ENCODE measurements at places on chromosomes 5 and 9. TPM values are rescaled to one million over a fixed set of nuclear protein-coding genes. Genes with fewer than 3 reads are reported as not detected.

GRCh38 chr9:93270976-93271375, 87.0 kb downstream of the WNK2 start:
- no peak for DNase-seq

DNA sequence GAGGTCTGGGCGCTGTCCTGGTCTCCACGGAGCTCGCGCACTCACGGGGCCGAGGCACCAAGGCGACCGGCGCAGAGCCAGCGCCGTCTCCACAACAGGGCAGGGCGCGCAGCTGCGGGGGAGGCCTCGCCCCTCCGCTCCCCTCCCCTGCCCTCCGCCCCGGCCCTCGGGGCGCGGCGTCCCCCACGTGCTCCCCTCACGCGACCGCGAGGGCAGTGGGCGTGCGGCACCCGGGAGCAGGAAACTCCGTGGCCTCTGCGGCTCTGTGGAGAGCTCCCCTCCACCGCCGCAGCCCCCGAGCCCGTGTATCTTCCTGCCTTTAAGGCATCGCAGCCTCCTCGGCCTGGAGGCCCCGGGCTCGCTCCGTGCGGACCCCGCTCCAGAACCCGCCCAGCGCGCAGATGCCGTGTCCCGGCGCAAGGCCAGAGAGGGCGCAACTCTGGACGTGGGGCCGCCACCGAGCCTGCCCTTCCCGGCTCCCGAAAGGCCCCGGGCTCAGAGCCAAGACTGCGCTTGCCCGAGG, 708 bp upstream of the TUBB4B start:
- DNase-seq = peak; percentile 70

- no peak for DNase-seq
Observed at GRCh38 chr5:111997308-111997707, 240.3 kb upstream of the NREP start.

DNA sequence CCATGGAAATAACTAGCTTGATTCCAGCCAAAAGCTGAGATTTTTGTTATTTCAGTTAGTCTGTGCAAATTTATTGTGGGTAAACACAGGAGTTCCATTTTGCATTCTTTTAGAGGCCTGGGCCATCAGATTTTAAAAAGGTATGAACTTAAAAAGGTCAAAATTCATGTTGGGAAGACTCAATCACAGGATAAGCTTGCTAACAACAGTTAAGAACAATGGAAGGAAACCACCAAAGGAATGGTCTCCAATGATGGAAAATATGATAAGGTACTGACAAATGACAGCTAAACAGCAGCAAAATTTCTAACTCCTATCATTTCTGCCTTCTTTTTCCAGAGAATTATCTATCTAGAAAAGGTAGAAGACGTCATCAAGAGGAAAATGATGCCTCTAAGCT, 16.0 kb downstream of the ABITRAM start:
- no peak for DNase-seq

DNA sequence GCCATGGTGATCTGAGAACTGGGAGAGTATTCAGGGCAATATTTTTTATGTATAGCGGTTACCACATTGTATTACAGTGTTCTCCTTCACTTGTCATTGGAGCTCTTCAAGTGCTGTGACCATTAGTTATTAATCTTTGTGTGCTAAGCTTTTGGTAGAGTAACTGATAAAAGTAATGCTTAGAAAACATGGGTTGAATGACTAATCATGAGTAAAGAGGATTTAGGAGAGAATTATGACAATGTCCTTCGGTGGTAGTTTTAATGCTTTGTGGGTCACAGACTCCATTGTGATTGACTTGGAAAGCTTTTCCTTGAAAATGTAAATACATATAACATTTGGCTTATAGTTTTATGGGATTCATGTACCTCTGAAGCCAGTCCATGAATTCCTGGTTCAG, 21.4 kb downstream of the TGFBR1 start:
- no peak for DNase-seq

- no peak for DNase-seq
Observed at GRCh38 chr9:97507428-97507984, 6.0 kb downstream of the TMOD1 start.

DNA sequence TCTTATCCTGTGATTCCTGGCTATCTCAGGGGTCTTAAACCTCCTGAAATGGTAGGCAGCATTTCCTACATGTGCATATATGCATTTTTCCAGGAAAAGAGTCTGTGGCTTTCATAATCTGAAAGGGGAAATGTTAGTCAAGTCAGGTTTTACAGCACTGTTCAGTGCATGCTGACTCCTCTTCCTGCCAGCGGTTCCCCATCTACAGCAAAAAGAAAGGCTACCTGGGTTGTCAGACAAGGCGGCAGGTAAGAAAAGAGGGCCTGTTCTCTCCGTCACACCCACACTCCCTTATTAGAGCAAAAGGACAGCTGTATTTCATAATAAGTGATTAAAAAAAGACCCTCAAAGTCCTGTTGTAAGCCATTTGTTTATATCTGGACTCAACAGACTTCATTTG, 4.3 kb upstream of the SPATA6L start:
- no peak for DNase-seq

- DNase-seq = no peak
Observed at GRCh38 chr5:61591859-61592258, 259.8 kb downstream of the ZSWIM6 start.

DNA sequence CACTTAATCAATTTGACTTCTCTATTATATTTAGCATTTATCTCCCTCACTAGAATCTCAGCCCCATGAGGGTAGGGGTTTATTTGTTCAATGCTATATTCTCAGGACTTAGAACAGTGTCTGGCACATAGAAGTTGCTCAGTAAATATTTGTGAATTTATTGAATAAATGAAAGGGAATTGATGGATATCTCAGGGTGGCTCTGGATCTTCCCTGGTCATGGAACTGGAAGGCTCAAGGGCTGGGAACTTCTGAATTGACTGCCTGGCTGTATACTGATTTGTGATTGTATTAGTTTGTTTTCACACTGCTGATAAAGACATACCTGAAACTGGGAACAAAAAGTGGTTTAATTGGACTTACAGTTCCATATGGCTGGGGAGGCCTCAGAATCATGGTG, 57.2 kb downstream of the KIF4B start:
- DNase-seq = no peak

DNA sequence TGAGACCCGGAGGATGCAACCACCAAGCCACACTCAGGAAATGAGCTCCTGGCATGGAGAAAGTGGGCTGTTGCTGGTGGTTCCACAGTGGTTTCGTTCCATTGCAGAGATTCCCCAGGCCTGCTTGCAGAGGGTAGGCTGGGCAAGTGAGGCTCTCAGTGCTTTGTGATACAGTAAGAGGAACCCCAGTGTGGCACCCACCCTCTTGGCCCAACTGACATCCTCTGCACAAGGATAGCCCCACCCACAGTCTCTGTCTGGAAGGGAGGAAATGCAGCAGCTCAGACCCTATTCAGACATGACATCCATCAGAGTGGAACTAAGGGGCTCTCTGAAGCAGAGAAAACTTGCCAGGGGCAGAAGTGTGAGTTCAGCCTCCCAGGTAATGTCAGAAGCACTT, 69.6 kb upstream of the FSTL4 start:
- DNase-seq = no peak

GRCh38 chr5:27708534-27708933, 670.1 kb upstream of the CDH9 start:
- DNase-seq = no peak

DNA sequence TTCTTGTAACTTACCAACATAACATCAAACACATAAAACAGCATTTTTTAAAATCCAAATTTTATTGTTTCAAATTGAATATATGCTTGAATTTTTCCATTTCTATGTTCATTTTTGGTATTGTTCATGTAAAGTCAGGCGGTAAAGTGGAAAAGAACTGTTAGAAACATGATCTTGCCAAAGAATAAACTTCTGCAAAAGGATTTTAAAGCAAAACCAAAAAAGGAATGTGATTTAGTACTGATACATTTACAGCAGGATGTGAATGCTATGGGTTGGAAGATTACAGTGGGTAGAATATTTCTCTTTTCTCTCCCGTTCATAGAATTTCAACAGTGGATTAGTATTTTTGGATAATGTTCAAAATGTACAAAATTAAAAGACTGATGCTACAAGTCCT, 277.2 kb upstream of the MPDZ start:
- no peak for DNase-seq

DNA sequence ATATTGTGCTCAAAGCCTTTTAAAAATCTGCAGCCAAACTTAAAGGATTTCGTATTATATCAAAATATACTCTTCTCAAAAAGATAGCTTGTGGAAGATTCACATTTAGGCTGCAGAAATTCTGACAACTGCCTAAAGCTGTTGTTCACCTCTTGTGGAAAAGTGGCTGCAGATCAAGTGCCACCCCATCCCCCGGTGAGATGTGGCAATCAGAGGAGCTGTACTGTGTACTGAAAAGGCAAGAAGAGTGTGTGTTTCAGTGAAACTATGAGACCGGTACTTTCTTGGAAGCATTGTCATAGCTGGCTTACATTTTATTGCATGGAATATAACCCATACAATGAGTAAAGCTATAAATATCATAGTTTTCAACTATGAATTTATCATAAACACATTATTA, 64.3 kb downstream of the CDH18 start:
- no peak for DNase-seq

DNA sequence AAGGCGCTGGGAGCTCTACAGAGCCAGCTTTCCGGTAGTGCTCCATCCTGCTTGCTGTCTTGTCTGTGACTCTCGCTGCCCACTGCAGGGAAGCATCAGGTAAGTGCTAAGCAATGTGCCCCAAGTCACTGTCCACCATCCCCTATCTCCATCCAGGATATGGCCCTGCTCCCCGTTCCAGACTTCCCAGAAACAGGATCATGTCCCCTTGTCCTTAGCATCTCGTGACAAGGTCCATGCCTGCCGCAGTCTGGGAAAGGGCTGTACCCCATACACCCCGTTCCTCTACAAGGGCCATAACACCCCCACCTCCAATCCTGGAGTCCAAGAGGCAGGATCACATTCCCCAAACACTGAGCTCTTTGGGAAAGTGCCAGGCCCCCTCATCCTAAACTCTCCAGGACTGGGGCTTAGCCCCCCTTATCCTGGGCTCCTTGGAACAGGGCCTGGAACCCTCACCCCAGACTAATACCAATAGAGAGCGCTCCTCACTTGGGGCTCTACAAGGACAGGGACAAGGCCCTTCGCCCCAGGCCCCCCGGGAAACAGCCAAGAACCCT, 566 bp downstream of the RPP25L start:
- no peak for DNase-seq

DNA sequence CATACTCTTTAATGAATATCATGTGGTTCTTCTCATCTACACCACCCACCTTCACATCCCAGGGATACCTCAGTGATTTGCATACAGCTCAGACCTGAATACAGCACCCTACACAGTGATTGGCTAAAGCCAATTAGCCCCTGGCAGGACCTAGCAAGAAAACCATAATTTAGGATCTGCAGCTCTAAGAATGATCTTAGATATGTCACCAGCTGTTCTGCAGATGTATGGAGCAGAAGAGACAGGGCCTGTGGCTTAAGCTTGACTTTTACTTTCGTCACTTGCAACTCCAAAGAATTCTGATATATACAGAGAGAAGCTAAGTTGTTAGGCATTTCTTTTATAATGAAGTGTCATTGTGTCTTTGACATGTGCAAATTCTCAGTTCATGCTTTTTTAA, 483.2 kb upstream of the C9orf72 start:
- DNase-seq = no peak

DNA sequence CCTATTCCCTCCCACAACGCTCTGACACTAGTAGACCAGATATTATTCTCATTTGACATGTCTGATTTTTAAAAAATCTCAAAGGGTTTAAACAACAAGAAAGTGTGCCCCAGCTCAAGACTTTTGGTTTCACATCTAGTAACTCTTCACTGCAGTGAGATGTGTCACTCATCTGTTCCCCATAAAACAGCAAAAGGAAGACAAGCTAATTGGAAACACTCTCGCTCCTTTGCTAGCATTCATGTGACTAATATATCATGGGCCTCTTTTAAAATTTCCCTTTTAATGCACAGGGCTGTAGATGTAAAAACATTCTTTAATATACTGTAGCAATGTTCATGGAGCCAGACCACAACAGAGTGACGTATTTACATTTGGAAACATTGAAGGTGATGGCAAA, 372.6 kb downstream of the ZNF608 start:
- no peak for DNase-seq

DNA sequence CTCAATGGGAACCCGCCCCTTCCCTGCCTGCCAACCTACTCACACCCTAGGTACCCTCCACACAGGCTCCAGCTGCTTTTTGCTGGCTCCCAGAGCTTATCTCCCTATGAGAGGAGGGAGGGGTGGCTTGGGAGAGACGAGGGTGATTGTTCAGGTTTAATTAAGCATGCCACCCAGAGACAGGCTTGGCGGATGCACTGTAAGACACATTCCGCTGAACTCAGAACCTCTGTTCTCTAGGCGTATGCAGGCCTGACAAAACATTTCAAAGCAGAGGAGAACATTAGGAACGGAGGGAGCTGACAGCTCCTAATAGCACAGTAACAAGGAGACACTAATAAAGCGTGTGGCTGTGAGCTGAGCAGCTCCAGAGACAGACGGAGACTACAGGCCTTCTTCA, 80.1 kb downstream of the TRIM32 start:
- DNase-seq = no peak

DNA sequence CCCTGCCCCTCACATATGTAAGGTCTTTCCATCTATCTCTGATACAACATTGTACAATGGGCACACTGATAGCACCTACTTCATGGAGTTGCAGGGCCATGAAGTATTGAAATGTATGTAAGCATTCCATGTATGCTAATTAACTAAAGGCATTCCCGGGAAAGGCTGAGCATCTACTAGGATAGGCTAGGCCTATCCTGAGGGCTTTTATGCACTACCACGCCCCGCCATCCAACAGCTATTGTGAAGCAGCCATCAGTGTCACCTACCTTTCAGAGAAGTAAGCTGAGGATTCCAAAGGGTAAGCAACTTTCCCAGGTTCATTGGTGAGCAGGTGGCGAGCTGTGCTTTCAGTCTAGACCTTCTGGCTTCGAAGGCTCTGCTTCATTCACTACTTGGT, 47.6 kb downstream of the NSG2 start:
- no peak for DNase-seq

- no peak for DNase-seq
Observed at GRCh38 chr9:69573651-69574050, 98.5 kb downstream of the APBA1 start.

GRCh38 chr9:27519466-27520465, 4.3 kb upstream of the IFNK start:
- DNase-seq = no peak

- DNase-seq = no peak
Observed at GRCh38 chr9:33458444-33458843, 11.1 kb upstream of the AQP3 start.

GRCh38 chr5:73544429-73545402, 20.7 kb downstream of the ANKRA2 start:
- DNase-seq = peak; percentile 52

- DNase-seq = no peak
Observed at GRCh38 chr9:12648925-12649324, 44.3 kb upstream of the TYRP1 start.

The ZNF462 gene
- 3.4 TPM for total RNA-seq

The IL31RA gene
- total RNA-seq = not detected

The GRM6 gene
- 0.05 TPM for total RNA-seq

The GALNT12 gene
- total RNA-seq = not detected

The TLR4 gene
- 11.9 TPM for total RNA-seq

The PCDHA5 gene
- not detected for total RNA-seq

The DAB2IP gene
- 15.1 TPM for total RNA-seq

The NXNL2 gene
- not detected for total RNA-seq

The CYLC2 gene
- not detected for total RNA-seq

The RGS7BP gene
- 1.8 TPM for total RNA-seq

The PPIP5K2 gene
- total RNA-seq = 29.6 TPM

The CDH10 gene
- not detected for total RNA-seq

The GABRP gene
- 0.42 TPM for total RNA-seq

The PDGFRB gene
- total RNA-seq = 9.8 TPM

The GSN gene
- total RNA-seq = 40.4 TPM
